ENCODE measurements at places on chromosomes 2 and 18.

- no peak for DNase-seq
Observed at GRCh38 chr2:35443087-35443486, 912.5 kb upstream of the CRIM1 start.

- no peak for DNase-seq
Observed at GRCh38 chr2:128593879-128594650, 275.4 kb upstream of the HS6ST1 start.

GRCh38 chr2:161947406-161947805 lies 126.6 kb downstream of the DPP4 start:
- no peak for DNase-seq

DNA sequence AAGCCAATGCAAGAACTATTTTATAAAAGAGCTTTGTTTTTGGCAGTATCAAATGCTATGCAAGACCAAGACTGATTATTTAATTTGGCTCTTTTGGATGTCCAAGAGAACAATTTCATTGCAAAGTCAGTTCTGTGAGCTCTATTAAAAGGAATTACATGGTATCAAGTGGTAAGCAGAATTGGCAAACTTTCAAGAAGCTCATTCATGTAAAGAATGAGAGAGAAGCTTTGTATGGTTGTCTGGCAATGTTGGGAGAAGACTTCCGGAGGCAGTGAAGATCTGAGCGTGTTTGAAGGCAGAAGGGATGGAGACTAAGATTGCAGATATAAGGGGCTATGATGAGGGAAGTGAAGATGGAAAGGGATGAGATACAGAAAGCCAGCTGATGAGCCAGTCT lies 49.6 kb downstream of the CPS1 start:
- no peak for DNase-seq

DNA sequence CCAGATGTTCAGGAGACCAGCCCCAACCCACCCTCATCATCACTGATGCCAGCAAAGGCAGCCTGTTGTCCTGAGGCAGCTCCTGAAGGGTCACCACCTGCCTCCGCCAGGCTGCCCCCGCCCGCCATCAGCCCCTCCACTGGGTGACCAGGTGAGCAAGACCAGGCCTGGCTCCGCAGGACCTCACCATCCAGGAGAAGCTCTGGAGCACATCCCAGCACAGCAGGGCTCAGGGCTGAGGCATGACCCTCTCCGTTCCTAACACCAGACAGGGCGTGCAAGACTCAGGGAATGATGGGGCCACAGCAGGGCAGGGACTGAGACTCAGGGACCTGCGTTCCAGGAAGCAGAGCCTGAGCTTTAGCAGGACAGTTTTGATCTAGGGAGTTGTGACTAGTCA lies 218.8 kb upstream of the RAB6C start:
- DNase-seq: no peak

DNA sequence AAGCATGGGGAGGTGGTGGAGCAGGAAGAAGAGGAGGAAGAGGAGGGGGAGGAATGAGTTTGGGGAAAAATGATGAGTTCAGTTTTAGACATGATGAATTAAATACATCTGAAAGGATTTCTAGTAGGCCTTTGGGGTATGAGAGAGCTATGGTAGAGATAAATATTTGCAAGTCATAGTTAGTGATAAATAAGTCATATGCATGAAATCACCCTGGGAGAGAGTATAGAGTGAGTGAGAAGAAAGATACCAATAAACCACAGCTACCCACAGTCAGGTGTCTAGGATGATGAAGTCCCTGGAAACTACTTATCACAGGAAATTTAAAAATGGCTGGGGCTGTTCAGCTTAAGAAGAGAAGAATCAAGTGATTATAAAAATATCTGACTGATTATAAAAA lies 240.5 kb downstream of the RDH14 start:
- no peak for DNase-seq

GRCh38 chr2:182949572-182950189 lies 83.2 kb upstream of the FRZB start:
- DNase-seq: peak; percentile 31

- DNase-seq: no peak
Observed at GRCh38 chr2:73032702-73033097, 38.8 kb downstream of the SFXN5 start.

GRCh38 chr18:77308216-77308615 lies 58.6 kb downstream of the GALR1 start:
- no peak for DNase-seq

DNA sequence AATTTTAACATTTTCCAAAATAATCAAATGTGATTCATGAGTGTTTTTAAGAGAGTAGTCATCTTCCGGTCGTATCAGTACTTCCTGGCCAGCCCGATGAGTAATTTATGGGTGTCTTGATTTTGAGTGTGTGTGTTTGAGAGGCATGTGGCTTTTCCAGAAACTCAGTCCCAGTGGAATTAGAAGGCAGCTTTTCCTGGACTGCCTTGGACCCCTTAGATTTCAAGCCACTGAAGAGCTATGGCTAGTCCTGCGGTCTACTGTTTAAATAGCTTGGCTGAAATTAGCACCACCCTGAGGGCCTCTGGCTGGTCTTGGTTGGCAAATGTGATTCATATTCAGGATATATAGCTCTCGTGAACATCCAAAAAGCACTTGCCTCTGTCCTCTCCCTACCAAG lies 59.4 kb downstream of the HK2 start:
- DNase-seq: peak; percentile 33

GRCh38 chr2:128755695-128756364 lies 437.2 kb upstream of the HS6ST1 start:
- DNase-seq: no peak

DNA sequence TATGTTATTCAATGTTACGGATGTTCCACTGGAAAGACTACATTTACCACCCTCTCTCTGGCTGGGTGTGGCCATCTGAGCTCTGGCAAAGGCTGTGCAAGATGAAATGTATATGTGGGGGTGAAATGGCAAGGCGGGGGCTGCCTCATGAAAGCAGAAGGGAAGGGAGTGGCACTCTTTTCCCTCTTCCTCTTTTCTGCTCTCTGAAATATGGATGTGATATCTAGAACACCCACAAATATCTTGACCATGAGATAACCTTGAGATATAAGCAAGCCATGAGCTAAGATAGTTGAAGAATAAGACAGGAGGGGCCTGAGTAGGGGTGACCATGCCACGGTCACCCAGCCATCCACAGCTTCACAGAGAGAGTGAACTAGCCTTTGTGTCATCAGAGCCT lies 367.8 kb upstream of the ID2 start:
- DNase-seq: no peak

DNA sequence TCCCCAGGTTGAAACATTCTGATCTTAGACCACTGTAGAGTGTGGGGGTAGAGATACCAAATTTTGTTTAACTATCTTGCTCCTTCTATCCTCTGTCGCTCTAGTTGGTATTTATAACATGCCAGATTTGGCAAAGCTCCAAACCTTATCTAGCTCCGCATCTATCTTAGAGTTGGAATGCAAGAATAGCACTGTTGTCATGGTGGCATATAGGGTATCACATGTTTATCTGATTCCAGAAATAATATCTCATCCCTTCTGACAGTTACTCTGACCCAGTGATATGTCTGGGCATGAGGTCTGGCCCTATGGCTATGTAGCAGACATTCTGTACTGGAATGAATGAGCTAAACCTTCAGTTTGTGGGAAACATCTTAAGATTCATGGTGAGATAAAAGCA lies 51.7 kb downstream of the CABYR start:
- no peak for DNase-seq

DNA sequence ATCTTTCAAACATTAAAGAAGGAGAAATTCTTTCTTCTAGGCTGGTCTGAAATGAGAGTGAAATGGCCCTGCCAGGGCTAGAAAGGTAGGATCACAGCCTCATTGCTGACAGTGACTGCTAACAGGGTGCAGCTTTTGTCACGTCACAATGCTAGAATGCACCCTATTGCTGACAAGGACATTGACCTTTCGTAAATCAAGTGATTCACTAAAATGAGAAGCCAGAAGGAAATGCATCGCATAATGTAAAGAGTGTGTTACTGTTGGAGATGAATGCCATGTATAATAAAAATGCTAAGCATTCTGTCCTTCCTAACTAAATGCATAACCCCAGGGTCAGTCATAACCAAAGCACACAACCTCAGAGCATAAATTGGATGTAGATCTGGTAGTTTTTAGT lies 732.9 kb downstream of the TDRD15 start:
- no peak for DNase-seq

GRCh38 chr18:59051470-59052165 lies 88.1 kb upstream of the SEC11C start:
- peak; percentile 82 for DNase-seq

- no peak for DNase-seq
Observed at GRCh38 chr2:84649487-84650142, 133.3 kb downstream of the DNAH6 start.

DNA sequence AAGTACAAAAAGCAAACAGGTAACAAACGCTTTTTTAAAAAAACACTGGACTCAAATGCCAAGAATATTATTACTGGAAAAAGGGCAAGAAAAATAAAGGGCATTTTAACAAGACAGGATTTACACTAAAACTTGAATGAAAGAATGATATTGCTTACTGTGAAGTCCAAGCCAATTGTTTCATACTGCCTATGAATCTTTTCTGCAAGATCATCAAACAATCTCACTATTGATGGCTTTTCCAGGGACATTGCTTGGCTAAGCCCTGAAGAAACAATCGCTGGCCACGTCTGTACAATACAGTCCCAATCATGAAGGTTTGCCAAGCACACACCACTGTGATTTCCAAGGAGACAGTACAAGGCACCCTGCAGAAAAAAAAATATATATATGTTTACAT lies 41.4 kb upstream of the GPR75 start:
- DNase-seq: no peak

GRCh38 chr2:223723954-223724411 lies 113.4 kb downstream of the AP1S3 start:
- no peak for DNase-seq

DNA sequence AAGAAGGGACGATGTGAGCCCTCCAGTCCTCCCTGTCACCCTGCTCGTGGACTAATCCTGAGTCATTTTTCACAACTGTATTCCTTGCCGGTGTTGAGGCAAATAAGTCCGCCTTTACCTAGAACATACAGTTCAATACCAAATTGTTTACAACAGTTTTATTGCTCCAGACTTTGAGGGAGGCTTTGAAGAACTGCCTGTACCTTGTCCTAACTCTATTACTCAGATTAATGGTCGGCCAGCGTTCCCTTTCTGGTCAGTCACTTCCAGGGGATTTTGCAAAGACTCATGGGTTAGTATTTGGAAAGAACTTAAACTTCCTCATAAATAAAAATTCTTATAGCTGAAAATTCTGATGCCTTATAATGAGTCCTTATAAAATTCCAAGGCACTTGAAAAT lies 85.1 kb upstream of the ZNF532 start:
- DNase-seq: no peak

- DNase-seq: no peak
Observed at GRCh38 chr18:72502671-72503431, 41.3 kb downstream of the CBLN2 start.

DNA sequence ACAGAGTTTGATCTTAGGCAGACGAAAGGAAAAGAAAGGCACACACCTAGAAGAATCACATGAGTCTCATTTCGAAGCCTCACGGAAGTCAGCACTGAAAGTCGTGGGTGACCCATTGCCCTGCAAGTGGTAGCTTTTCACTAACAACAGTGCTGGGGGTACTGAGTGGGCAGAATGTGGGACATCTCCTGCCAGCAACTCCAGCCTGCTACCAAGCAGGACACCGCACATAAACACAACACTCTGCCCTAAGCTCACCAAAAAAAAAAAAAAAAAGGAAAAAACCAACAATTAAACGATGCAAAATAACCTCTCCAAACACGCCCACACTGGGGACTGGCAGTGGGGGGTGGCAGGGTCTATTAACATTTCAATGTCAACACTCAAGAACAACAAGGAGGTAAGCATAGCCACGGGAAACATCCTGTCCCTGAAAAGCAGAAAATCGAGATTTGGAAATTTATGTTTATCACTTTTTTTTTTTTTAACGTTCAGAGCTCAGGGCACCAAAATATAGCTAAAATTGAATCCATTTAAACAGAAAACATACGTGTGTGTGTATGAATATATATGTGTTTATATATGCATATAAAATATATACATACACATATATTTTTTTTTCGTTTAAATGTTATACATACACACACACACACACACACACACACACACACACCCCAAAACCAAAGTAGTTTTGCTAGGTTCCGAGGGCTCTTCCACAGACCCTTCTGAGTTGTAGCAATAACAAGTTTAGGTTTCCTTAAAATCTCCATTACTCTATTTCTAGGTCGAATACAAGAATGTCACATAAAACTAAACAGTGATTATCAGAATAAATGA lies 2.2 kb downstream of the INO80D start:
- peak; percentile 6 for DNase-seq

- no peak for DNase-seq
Observed at GRCh38 chr2:169366066-169366465, 3.7 kb upstream of the LRP2 start.

DNA sequence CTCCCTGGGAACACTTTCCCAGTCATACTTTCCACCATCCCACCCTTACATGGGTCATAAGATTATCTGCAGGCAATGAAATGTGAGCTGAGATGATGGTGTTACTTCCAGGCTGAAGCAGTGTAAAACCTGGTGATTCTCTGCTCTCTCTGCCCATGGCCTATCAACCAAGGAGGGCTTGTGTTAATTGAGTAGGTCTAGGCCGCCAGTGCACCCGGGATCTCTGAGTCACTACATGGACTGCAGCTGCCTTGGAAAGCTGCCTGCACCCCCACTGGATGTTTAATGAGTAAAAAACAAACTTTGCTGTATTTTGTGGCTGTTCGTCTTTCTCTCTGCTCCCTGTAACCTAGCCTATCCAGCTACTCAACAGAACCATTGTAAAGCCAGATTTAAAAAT lies 451.7 kb upstream of the SMIM21 start:
- no peak for DNase-seq

DNA sequence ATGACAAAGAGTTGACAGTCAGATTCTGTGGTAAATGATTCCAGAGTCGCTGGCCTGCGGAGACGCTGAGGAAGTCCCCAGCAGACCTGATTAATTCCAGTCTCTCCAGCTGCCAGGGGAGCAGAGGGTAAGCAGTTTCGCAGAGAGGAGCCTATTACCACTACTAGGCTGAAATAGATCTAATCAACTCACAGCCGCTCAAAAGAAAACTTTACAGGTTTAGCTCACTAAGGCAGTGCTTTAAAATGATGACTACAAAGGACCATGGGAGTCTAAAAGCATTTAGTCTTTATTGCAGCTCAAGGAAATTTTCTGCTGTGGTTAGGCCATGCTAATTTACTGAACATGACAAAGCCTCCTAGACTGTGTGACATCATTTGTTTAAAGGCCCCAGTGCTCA lies 445.6 kb upstream of the POU3F3 start:
- DNase-seq: no peak

- peak; percentile 35 for DNase-seq
Observed at GRCh38 chr18:12621742-12622306, 36.1 kb downstream of the SPIRE1 start.

DNA sequence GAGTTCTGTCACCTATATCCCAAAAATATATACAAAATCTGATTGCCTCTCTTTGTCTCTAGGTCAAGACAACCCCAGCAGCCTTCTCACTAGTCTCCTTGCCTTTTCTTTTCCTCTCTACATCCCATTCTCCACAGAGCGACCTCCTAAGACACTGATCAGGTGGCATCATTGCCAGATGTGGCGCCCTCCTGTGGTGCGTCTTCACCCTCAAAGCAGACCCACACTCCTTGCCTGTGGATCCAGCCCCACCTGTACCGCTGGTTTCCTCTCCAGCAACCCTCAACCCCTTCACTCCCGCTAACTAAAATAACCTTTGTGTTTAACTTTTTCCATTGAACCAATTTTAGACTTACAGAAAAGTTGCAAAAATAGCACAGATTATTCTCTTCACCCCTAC lies 273.3 kb downstream of the GLI2 start:
- no peak for DNase-seq

All from fibroblast of gingiva (primary cell).